ENCODE measurements at places on chromosomes 3 and 15.
A peak's percentile ranks its signal among the peaks of the same experiment; 100 is the strongest.

DNA sequence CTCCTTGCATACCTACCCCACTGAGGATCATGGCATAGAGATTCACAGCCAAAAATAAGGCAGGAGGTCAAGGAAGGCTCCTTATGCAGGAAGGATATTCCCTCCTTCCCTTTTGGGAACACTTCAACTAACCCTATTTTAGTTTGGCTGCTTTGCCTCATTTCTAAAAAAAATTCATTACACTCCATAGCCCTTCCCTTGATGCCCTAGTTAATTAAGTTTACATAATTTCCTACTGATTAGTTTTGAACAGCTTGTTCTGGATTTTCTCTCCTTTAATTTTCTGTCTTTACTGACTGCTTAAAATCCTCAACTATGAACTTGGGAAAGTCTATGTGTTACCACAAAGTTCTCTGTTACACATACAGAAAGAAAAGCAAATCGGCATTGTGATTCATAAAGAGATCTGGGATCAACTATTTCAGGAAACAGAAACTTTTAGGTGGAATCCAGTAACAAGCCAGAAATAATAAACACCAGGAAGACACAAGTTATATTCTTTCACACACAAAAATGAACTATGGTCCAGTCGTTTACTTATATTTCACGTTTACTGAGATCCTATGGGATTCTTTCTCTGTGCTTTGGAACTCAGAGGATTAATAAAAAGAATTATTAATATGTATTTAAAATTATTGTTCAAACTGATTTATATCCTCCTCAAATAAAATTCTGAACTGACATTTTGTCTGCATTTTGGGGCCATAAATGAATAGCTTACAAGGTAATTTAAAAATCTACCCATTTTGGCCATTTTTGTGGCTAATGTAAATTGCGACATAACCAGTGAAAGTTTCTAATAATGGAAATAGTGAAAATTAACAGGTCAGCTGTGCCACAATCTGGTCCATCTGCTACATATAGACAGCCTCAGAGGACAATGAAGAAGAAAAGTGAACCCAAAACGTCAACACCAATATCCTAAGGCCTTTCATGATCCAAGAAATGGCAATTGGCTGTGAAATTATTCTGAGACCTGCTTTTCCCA lies 113.8 kb downstream of the FRMD5 start:
- no peak for DNase-seq

DNA sequence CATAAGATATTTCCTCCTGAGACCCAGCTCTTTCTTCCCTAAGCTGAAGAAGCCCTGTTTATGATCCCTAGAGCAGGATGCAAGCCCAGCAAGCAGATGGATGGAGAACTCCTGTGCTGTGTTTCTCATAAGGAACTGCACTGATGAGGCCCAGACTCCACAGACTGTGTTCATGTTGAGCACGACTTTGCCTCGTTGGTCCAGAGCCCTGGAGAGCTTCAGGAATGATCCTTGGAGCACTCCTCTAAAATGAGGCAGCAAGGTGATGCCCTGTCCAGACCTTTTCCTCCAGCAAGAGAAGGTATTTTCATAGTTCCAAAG lies 83.8 kb downstream of the MYLK start:
- no peak for DNase-seq

- DNase-seq: no peak
Measured at GRCh38 chr3:46942076-46942475, 34.5 kb downstream of the CCDC12 start.

DNA sequence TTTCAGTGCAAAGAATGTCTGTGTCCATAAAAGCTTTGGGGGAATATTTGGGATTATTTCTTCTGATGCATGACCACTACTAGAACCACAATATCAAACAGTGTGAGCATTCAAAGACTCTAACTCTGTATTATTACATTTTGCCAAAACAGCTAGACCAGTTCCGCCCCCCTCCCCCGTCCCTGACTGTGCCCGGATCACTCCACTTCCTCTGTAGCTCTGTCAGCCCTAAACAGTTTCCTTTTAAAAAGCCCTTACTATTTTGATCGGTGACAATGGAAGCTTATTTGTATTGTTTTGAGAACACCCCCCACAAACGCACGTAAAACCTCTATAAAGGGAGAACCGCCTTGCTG lies 36.6 kb upstream of the EPHB3 start:
- DNase-seq: no peak

DNA sequence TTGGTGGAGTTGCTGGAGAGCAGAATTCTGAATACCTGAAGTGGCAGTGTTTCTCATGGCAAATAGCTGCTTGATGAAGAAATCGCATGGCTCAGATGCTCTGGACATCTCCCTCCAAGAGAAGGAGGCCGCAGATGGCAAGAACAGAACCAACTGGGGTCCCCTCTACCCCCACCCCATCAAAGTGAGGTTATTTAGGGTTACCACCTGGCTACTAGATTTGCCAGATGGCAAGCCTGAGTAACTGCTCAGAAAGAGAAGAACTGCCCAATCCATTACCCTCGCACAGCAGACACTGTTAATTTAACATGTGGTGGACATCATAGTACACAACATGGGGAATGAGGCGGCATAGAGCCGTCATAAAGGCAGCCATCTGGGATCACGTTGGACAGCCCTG lies 30.5 kb upstream of the LIPC start:
- no peak for DNase-seq

DNA sequence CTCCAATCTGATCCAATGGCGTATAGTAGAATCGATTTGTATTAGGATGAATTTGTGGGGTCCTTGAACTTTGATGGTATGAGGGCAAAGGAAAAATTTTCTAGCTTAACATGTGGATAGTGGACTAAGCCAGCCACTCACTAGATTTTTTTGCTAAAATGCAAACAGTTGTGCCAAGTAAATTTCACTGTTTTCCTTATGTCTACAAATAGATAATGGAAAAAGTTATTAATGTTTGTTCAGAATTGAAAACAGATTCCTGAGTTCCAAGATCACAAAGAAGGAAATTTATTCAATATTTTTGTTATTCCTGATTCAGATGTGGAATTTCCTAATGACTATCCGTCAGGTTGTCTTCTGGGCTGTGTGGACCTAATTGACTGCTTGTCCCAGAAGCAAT lies 35.2 kb upstream of the ZNF609 start:
- DNase-seq: no peak

GRCh38 chr3:171586274-171586673 lies 126.1 kb upstream of the TNIK start:
- no peak for DNase-seq

- DNase-seq: no peak
Measured at GRCh38 chr3:130826516-130827182, 67.2 kb upstream of the ATP2C1 start.

DNA sequence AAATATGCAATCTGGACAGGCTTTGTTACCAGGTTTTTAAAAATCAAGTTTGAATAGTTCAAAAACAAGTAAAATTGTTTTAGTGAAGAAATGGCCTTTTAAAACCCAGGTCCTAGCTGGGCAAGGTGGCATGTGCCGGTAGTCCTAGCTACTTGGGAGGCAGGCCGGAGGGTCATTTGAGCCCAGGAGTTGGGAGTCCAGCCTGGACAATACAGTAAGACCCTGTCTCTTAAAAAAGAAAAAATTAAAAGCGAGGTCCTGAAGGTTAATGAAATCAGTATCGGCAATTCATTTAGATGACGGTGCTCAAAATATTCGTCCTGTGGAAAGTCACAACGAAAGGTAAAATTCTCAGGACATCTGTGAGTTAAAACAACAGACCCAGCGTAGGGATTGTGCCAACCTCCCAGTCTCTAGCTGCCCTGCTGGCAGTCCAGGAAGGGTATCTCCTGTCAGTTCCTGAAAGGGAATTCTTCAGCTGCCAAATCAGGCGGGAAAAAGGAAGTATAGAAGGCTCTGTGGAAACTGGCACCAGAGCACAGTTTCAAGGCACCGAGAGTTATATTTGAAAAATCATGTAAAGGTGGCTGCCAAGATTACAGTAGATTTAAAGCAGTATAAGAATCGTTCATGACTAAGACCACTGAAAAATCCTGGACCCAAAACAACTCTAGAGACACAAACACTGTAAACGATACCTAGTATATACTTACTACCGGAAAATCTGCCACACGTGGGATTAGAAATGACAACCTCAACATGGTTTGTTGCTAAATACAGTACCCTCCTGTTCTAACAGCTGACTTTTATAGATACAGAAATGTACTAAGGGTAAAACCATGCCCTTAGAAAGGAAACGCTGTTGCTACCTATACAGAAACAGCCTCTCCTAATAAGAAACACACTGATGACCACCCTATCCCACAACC lies 1.2 kb upstream of the ABHD17C start:
- peak; percentile 13 for DNase-seq

DNA sequence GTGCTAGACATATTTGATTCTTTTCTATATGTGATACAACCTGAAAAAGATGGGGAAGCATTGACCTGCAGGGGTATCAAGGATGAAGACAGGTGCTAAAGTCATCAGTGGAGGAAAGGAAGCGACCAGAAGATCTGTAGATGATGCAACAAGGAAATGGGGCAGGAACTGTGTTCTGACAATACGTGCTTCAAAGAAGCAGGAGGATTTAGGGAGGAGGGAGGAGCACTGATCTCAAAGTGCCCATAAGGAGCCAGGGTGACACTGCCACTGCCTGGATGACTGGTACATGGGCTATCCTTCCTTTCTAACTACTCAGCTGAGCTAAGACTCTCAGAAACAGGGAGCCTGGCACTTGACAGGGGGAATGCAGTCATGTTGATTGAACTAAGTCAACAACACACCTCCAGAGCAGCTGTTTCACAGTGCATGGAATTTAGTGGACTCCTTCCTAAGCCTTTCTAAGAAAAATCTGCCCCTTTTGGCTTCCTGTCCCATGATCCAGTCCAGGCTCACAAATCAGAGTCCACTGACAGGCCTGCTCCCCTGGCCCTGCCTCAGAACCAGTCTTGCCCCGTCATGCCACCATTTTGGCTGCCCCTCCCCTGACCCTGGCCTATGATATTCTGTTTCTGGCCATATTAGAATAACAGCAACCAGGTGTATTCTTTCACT lies 12.0 kb downstream of the LYSMD4 start:
- DNase-seq: no peak

- DNase-seq: peak; percentile 87
Measured at GRCh38 chr15:43800286-43801141, at the start of gene HYPK. HYPK (plus strand) TSS chr15:43800599; CDS start chr15:43800623, 24 bp downstream.

DNA sequence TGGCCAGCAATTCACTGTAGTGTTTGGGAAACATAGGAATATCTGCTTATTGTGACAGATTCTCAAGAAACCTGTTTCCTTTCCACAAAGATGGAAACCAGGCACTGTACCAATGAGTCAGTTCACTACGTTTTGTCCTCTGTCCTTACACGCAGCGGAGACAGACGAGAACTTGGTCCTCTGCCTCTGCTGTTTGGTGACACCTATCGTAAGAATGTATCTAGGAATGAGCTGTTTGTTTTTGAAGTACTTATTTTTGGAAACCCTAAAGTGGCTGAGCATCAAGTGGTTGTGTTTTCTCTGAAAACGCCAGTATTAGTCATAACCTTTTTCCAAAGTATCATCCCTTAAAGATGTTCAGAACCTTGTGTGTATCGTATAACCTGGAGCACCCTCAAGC lies 93.0 kb downstream of the PGPEP1L start:
- peak; percentile 71 for DNase-seq

DNA sequence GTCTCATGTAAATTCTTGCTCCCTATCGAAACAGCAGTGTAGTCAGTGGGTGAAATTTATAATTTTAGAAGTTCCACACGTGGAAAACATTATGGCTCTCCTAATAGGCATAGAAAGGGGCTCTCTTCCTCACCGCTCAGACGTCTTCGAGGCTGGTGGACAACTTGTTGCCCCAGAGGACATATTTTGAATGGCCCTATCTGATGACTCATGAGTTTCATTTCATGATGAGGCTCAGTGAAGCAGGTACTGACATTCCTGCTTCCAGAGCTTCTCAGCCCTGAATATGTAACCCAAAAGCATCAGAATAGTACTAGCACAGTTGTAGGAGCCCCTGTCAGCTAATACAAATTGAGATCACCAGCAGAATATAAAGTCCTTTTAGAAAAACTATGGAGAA lies 117.9 kb downstream of the HERC1 start:
- DNase-seq: peak; percentile 23

DNA sequence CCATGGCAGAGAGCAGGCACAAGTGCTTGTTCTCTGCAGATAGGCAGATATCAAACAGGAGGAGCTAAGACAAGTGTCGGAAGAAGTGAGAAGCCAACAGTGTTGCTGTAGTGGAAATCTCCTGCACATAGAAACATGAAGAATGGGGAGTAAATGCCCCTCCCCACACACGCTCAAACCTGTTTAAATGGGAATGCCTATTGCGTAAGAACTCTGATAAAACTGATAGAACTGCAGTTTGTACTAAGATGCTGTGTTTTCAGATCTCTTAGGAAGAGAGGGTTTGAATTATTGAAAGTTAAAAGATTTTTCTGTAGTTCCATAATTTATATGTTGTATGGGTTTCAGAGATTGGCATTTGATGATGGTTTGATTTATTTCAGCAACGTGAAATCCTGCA lies 19.6 kb downstream of the EIF2AK4 start:
- DNase-seq: peak; percentile 2

- no peak for DNase-seq
Measured at GRCh38 chr3:132161608-132162007, 126.8 kb upstream of the CPNE4 start.

DNA sequence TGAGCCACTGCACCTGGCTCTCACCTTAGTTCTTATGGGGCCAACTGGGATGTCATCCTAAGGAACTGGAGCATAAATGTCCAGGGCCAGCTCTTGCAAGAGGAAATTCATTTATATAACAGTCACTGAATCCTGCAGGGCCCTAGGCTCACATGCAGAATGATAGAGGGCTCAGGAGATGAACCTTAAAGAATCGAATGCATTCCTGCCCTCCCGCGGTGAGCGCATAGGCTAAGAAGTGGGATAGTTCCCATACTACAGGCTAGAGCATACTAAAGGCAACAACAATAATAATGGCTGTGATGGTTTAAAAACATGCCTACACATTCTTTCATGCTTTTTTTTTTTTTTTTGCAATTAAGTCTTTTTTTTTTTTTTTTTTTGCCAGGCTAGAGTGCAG lies 17.1 kb upstream of the CSRNP1 start:
- no peak for DNase-seq

DNA sequence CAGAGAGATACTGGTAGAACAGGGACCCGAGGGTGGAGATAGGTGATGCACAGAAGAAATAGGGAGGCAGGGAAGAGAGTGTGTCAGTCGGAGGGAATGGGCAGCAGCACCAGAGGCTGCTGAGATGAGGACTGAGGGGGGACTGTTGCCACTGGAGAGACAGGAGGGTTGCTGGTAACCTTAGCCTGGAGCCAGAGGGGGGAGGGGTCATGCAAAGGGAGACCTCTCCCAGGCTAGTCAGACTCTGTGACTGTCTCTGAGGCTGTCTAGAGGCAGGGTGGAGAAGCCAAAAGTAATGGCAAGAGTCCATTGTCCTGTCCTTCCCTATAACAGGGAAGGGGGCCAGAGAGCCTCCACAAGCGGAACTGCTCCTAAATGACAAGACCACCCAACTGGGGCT lies 2.1 kb upstream of the DLEC1 start:
- DNase-seq: no peak

- no peak for DNase-seq
Measured at GRCh38 chr3:142434503-142434902, 13.3 kb downstream of the XRN1 start.

- no peak for DNase-seq
Measured at GRCh38 chr3:42424911-42425310, 14.5 kb upstream of the LYZL4 start.

Data from MCF 10A (cell line).